GF-D8 (cell line): ENCODE measurements at places on chromosomes 7 and 10.

- DNase-seq = no peak
Observed at GRCh38 chr7:101233907-101234547, 3.6 kb downstream of the CLDN15 start.

GRCh38 chr10:25182636-25183035 is 7.8 kb downstream of the GPR158 start:
- DNase-seq = no peak

GRCh38 chr10:6045878-6046772 is 16.0 kb downstream of the IL2RA start:
- DNase-seq = no peak

- no peak for DNase-seq
Observed at GRCh38 chr7:73678862-73679261, 4.4 kb downstream of the DNAJC30 start.

DNA sequence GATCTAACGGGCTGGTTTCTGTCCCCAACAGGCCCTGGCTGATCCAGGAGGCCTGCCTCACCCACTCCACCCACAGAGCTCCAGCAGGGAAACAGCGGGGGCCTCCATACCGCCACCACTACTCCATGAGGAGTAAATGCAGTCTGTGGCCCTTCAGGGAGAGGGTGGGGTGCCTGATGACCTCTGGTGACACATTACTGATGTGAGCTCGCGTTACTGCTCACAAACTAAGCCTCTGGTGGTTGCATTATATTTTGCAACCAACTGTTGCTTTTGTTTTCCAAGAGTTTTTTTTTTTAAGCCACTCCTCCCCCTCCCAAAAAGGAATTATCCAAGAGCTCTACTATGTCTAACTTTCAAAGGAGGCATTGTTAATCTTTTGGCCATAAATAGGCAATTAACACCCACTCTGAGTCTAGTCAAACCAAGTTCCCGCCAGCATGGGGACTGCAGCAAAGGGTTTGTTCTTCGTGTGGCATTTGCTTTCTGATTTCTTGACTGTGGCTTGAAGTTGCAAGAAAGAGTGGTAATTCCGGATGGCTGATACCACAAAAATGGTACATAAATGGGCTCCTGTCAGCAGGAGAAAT is 72.6 kb downstream of the FAM53B start:
- no peak for DNase-seq

DNA sequence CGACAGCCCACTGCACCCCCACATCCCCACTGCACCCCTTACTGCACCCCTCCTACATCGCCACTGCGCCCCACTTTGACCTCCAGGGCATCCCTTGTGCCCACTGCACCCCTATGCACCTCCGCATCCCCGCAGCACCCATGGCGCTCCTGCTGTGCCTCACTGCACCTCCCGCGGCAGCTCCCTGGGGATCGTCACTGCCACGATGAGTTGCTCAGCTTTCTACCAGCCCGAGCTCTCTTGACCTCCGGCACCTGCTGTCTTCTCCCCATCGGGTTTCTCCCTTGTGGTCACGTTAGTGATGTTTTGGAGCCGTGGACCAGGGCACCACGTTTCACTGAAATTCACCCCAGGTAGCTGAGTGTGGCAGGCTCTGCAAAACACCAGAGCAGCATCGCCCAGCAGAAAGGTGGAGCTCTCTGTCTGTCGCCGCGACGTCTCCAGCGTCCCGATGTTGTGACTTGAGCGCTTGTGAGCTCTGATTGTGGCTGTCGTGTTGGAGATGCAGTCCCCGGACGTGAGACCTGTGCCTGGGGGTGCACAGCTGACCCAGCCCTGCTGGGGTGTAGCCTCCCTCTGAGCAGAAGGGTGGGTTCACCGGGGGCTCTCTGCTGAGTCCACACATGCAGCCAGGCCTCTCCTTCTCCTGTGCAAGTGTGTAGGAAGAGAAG is 147.7 kb downstream of the DNAJB6 start:
- no peak for DNase-seq
